ENCODE measurements at places on chromosomes 4 and X. TPM values are rescaled to one million over a fixed set of nuclear protein-coding genes. Genes with fewer than 3 reads are reported as not detected.

- DNase-seq = no peak
These were observed 168.0 kb downstream of the GALNTL6 start for GRCh38 chr4:171981185-171981584.

DNA sequence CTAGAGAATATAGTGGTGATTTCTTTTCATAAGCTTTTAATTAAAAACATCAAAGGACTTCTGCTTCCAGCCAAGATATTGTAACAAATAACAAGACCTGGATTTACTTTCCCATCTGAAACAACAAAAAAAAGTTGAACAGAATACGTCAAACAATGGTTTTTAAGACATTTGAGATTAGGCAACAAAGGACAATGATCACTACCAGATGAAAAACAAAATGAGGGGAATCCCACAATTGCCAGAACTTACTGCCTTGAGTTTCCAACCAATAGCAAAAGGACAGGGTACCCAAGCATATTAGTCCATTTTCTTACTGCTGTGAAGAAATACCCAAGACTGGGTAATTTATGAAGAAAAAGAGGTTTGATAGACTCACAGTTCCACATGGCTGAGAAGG is 341.4 kb upstream of the INTU start:
- no peak for DNase-seq

Gene ADGRG4
- total RNA-seq = not detected

Gene PDGFRA
- 67.9 TPM for total RNA-seq

GRCh38 chrX:41608244-41608643 is 80.5 kb upstream of the GPR34 start:
- no peak for DNase-seq
